ENCODE measurements at places on chromosomes 4 and X.
A peak's percentile ranks its signal among the peaks of the same experiment; 100 is the strongest.

GRCh38 chr4:140635606-140636005 lies 66.8 kb upstream of the UCP1 start:
- DNase-seq = no peak

DNA sequence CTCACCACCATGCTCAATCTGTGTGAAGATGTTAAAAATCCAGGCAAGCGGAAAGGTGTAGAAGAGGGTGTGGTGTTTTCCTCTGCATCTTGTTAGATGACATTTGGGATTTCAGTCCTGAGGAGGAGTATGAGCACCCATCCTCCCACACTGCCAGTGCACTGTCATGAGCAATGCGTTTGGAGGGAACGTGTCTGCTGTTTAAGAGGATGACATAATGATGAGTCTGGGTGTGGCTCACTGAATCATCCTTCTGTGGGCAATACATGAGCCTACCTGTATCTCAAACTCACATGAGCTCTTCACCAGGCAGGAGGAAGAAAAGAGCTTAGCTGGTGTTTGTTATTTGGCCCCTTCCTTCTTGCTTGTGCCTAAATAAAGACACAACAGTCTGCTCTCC lies 67.9 kb upstream of the ARX start:
- DNase-seq = no peak

- DNase-seq = peak; percentile 4
Observed at GRCh38 chrX:110125446-110126162, 122.7 kb downstream of the TMEM164 start.

- no peak for DNase-seq
Observed at GRCh38 chr4:2400841-2401609, 17.4 kb downstream of the ZFYVE28 start.

DNA sequence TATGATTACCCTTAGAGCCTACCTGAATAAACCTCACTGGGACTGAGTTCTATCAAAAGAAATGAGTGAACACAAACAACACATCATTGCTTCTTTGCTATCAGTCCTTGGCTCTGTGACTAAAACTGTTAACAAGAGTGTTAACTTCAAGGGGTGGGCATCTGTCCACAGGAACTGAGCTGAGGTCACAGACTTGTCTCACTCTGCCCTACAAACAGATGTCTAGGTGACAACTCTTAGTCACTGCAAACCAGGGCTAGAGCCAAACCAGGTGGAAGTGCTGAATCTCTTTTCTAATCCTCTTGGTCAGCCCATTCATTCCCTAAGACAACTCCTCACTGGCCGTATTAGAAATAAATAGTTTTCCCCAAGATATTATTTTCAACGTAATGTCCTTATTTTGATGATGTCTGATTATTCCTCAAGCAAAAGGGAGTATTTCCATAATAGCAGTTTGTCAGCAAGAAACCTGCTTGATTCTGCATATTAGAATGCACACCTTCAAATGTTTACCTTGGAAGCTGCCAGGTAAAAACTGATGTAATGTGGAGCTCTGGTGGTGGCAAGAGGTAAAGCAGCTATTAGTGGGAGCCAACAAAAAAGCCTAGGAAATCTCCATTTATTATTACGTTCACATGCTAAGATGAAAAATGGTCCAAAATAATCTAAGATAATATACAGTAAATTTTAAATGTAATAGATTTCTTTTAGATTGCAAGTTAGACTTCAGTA lies 4.0 kb downstream of the COL25A1 start:
- DNase-seq = peak; percentile 34

- DNase-seq = no peak
Observed at GRCh38 chr4:182369211-182369610, 126.0 kb downstream of the TENM3 start.

DNA sequence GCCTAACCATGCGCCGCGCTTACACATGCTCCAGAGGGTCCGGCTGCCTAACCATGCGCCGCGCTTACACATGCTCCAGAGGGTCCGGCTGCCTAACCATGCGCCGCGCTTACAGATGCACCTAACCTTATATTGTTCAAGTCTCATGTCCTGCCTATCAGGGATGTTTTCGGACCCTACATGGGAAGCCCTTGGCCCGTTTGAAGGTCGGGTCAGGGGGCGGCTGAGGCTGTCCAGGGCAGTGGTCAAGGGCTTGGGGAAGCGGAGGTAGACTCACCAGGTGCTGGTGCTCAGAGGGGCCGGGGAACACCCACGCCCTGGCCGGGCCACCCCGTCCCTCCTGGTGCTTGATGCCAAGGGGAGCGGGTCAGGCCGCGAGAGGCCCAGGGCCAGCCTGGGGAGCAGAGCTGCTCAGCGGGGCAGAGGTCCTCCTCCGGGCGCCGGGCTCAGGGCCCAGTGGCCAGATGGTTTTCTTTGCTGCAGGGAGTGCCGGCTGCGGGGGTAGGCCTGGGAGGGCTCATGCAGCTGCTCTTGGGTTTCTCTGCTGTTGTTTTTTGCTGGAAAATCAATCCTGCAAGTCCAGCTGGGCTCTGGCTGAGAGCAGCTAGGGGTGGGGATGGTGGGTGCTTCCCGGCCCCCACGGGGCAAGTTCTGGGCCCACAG lies 35.4 kb upstream of the SPON2 start:
- no peak for DNase-seq

GRCh38 chr4:79050541-79050880 lies 111.3 kb upstream of the PAQR3 start:
- no peak for DNase-seq

GRCh38 chr4:152334931-152335330 lies 201.0 kb downstream of the FBXW7 start:
- no peak for DNase-seq

- no peak for DNase-seq
Observed at GRCh38 chr4:54036184-54036583, 28.2 kb downstream of the CHIC2 start.

- no peak for DNase-seq
Observed at GRCh38 chr4:61995717-61996340, 795.7 kb downstream of the ADGRL3 start.

DNA sequence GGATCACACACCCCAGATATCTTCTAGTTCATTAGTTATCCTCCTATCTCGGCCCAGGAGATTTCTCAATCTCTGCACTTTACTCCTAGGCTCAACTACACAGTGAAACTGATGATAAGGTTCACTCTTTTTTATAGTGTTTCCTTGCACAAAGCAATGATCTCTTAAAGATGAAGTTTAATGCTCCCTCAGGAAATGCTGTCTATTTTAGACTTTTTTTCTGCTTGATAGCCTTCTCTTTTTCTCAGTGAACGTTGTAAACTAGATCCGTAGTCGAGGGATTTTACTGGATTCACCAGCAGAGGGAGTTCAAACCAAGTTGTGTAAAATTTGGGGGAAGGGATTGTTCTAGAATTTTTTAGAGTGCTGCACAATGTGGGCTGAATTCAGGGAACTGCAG lies 269.6 kb downstream of the GBA3 start:
- DNase-seq = peak; percentile 30

- no peak for DNase-seq
Observed at GRCh38 chr4:87326460-87326859, 3.8 kb upstream of the HSD17B13 start.

DNA sequence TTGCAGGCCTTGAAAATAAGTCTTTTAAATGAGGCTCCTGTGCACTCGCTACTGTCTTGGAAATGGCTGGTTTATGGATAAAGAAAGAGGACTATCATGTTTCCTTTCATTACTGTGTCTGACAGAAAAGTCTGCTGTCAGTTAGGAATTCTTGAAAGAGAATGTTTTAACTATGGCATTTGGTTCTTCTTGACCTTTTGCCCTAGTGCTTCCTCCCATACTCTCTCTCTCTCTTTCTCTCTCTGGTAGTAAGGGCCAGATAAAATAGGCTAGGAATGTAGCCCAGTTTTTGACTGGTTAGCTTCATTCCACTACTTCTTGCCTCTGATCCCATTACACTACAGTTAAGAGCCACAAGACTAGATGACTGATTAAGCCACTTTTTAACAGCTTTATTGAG lies 29.8 kb downstream of the YY2 start:
- DNase-seq = no peak

GRCh38 chr4:156496797-156497196 lies 474.8 kb downstream of the PDGFC start:
- no peak for DNase-seq

DNA sequence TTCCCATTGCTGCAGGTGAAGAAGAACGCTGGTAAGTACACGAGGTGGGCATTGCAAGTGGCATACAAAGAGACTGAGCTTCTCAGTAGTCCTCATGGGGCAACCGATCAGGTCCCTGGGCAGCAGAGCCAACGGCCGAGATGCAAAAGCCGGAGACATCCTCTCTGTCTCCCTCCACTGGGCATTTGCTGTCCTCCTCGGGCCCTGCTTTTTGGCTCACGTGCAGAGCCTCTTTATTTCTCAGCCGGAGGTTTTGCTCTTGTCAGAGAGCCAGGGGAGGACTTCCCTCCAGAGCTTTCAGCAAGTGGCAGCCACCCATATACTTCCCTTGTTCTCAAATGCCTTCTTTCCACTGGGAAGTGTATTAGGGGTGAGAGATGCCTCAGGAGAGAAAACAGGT lies 18.0 kb downstream of the STARD8 start:
- no peak for DNase-seq

GRCh38 chrX:129493643-129494042 lies 29.6 kb downstream of the SMARCA1 start:
- DNase-seq = no peak

- DNase-seq = no peak
Observed at GRCh38 chr4:4559596-4559995, 17.7 kb upstream of the STX18 start.

DNA sequence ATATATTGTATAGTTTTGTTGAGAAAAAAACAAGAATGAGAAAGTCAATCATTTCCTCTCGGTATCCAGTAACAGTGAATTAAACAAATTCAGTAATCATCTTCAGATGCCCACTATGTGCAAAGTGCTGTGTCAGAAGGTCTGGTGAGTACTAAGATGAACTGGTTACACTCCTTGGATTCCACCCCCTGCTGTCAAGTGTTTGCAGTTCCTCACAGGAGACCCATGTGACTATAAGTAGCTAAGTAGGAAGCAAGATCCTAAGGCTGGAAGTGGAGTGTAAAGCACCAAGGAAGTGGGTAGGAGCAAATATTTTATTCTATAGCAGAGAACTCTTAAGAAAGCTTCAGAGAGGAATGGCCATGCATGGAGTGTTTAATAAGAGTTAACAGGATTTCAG lies 73.6 kb downstream of the SNX25 start:
- no peak for DNase-seq

GRCh38 chr4:123701131-123701575 lies 304.6 kb downstream of the SPRY1 start:
- DNase-seq = no peak

DNA sequence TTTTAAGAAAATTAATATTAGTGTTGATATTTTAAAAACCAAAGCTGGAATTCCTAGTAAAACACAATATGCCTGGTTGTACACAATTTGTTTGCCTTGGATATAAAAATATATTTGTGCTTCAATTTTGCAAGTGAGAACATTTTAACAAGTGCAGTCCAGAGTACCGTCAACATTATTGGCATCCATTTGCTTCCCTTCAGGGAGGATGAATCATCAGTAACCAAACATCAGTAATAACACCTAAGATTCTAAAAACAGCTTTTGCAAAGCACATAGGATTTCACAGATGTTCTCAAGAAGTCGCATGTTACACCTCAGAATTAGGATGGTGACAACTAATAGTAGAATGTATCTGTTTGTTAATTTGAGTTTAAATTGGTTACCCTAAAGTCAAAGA lies 262.6 kb upstream of the BMP3 start:
- no peak for DNase-seq

- no peak for DNase-seq
Observed at GRCh38 chr4:73187325-73187724, 71.3 kb downstream of the ANKRD17 start.

- no peak for DNase-seq
Observed at GRCh38 chr4:6235901-6236640, 33.6 kb upstream of the WFS1 start.

DNA sequence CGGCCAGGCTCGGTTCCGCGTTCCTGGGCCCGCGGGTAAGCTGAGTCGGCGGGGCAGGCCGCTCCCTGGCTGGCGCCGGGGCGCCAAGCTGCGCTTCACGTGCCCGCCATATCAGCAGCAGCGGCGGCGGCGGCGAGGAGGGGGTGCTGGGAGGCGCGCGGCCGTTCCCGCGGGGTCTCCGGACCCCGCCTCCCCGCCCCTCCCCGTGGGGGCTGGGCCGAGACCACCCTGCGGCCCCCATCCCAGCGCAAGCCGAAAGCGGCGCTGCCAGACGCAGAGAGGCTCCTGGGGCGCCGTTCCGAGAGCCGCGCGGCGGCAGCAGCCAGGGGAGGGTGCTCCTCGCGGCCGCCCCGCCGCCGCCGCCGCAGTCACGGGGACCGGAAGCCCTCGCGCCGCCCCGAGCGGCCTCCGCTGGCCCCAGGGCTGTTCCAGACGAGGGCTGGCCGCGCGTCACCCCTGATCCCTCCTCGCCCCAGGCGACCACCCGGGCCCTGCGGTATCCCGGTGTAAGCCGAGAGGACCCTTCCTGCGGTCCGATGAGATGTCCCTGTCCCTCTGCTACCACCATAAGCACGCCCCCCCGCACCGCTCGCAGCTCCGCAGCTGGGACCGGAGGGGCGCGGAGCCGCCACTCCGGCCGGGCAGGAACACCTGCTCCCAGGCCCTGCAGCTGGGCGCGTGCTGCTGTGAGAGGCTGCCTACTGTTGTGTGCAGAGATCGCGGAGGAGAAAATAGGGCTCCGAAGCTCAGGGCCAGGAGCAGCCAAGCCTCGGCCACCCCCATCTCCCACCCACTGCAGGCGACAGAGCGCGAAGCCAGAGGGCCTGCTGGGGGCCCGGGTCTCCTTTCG lies 7.5 kb upstream of the BCOR start:
- DNase-seq = peak; percentile 73

DNA sequence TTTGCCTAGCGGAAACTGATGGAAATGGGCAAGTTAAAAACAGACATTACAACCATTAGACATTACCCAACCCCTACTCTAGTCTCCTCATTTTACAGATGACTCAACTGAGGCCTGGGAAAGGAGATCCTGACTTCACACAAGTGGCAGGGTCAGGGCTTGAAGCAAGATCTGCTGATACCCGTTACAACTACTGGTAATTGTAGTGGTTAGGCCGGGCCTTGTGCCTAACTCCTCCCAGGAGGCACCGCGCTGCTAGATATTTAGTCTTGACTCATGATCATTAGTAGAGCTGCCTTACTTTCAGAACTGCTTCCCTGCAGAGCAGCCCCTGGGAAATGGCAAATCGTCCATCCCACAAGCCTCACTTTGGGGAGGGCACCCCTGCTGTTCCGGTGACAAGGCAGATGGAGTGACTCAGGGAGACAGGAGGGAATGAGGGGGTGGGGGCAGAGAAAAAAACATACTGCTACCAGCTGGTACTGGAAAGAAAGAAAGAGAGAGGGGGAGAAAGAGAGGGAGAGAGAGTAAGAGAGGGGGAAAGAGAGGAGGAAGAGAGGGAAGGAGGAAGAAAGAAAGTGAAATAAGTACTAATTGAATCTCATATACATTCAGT lies 12.2 kb downstream of the ARHGEF6 start:
- DNase-seq = no peak

GRCh38 chr4:26779674-26780073 lies 81.0 kb upstream of the STIM2 start:
- DNase-seq = no peak

All from NAMALWA (cell line).